Occipital lobe (tissue), 3 donors: ENCODE measurements at places on chromosomes 4 and X. TPM values are rescaled to one million over a fixed set of nuclear protein-coding genes. Genes with fewer than 3 reads are reported as not detected.

DNA sequence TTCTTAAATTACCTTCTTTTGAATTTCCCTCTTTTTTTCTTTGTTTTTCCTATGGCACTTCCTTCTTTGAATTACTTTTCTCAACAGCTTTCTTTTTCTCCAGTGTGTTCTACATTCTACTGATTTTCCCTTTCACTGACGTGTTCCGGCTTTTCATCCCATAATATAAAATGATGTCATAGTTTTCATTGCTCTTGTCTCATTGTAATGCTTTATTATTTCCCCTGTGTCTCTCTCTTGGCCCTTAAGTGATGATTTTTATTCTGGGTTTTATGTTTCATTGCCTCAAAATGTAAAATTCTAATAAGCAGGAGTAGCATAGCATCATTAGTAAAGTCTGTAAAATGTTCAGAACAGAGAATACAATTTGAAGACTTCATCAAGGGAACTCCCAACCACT lies 299.3 kb downstream of the KCTD8 start:
- DNase-seq: no peak

DNA sequence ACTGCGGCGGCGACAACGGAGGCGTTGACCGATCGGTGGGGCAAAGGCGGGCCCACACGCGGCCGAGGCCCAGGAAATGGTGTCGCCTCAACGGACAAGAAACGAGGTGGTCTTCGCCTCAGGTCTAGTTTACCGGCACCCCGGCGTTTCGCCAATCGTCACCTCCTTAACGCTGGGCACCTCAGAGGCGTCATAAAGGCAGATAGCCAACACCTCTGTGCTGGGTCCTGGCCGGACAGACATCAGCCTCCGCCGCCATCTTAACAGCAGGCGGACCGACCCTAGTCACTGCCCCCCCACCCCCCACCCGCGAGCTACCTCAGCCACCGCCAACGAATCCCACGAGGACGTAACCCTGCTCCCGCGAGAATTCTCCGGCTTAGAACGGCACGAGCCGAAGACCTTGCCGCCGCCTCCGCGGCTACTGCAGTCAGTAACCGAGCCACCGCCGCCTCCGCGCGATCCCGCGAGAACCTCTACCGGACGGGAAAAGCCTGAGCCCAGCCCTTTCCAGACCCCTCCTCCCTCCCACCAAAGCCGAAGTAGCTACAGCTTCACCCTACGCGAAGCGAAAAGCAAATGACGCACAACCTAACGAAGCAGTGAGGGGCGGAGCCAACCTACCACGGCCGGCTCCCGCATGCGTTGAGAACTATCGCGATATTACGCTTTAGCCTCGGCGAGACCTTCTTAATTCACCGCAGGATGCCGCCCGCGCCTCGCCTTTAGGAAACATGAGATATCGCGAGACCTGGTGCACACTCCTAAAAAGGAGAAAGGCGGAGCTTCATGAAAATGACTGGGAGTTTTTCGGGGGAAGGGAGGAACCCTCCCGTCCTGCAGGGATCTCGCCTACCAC lies 2.7 kb downstream of the HUWE1 start:
- peak; percentile 89 for DNase-seq

- DNase-seq: no peak
These were observed 33.7 kb downstream of the SH3RF1 start for GRCh38 chr4:169236873-169237626.

Gene ARR3
- not detected for total RNA-seq

- DNase-seq: no peak
These were observed 210.1 kb upstream of the NHS start for GRCh38 chrX:17164941-17165340.

DNA sequence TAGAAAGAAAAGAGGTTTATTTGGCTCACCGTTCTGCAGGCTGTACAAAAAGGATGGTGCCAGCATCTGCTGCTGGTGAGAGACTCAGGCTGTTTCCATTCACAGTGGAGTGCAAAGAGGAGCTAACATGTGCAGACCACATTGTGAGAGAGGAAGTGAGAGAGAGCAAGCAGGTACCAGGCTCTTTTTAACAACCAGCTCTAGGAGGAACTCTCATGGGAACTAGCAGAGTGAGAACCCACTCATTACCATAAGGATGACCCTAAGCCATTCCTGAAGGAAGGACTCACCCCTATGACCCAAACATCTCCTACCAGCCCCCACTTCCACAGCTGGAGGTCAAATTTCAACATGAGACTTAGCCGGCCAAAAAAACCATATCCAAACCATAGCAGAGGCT lies 158.6 kb upstream of the ADGRL3 start:
- no peak for DNase-seq

Gene CT45A10
- not detected for total RNA-seq

DNA sequence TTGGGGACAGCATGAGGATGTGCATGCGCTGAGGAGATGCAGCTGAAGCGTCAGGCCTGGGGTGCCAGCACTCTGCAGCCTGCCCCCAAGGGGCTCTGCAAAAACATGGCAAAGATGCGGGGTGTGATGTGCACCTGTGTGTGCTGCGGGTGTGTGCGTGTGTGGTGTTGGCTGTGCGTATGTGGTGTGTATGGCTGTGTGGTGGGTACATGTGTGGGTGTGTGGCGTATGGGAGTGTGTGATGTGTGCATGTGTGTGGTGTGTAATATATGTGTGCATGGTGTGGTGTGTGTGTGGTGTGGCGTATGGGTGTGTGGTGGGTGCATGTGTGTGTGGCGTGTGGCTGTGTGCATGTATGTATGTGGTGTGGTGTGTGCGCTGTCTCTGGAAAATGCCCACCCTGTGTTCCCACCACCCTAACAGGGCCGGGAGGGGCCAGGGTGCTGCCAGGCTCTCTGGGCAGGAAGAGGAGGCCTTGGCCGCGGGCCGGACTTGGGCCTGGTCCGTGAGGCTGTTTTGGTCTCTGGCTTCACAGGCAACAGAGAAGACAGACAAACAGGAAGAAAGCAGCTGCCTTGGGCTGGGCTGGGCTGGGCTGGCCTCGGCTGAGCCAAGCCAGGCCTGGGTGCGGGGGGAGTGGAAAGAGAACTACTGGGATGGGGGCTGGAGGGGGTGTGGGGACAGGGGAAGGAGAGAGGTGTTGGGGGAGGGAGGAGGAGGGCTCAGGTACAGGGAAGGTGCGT lies 1.1 kb upstream of the AVPR2 start:
- no peak for DNase-seq

- peak; percentile 52 for DNase-seq
These were observed 19.9 kb upstream of the CPLX1 start for GRCh38 chr4:845836-846251.

Gene TEX13A
- not detected for total RNA-seq
